HL-60 (cell line): ENCODE measurements at places on chromosomes 1 and 21.

- DNase-seq: no peak
Observed at GRCh38 chr21:40531431-40532110, 315.4 kb downstream of the DSCAM start.

DNA sequence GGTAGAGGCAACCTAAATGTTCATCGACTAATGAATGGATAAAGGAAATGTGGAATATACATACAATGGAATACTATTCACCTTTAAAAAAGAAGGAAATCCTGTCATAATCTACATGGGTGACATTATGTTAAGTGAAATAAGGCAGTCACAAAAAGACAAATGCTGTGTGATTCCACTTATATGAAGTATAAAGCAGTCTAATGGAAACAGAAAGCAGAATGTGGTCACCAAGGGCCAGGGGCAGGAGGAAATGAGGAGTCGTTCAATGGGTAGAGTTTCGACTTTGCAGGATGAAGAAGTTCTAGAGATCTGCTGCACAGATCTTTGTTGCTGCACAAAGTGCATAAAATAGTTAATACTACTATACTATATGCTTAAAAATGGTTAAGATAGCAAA is 7.8 kb downstream of the DIPK1A start:
- no peak for DNase-seq

GRCh38 chr1:164794356-164794755 is 235.4 kb downstream of the PBX1 start:
- no peak for DNase-seq

GRCh38 chr21:30391492-30392025 is 4.3 kb upstream of the KRTAP13-1 start:
- no peak for DNase-seq

- no peak for DNase-seq
Observed at GRCh38 chr1:213692321-213692720, 295.5 kb upstream of the PROX1 start.
